ENCODE measurements at places on chromosomes 3 and 15.

GRCh38 chr3:96959474-96959873 lies 145.1 kb downstream of the EPHA6 start:
- no peak for DNase-seq

DNA sequence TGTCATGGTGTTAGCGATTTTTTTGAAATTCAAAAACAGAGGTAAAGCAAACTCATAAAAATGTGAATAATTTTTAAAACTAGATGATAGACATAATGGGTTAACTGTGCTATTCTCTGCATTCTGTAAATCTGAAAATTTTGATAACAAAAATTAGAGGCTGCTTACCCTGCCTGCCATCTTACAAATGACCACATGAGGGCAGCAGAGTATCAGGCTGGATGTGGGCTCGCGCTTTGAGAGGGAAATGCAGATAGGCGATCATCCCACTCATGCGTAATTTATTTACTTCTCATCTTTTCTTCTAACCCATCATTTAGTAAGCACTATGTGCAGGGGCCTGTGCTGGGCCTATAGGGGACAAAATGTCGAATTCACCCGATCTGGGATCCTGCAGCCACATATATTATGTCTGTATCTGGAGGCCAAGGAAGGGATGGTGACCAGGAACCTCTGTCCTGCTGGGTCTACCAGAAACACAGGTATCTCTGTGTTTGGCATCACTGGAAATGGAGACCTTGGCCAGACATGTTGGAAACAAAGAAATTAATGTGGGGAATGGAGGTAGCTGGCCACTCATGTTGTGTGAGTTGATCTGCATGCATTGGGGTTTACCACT lies 7.8 kb upstream of the RAD18 start:
- peak; percentile 89 for DNase-seq

GRCh38 chr15:94397337-94397736 lies 166.0 kb downstream of the MCTP2 start:
- DNase-seq, result no peak

DNA sequence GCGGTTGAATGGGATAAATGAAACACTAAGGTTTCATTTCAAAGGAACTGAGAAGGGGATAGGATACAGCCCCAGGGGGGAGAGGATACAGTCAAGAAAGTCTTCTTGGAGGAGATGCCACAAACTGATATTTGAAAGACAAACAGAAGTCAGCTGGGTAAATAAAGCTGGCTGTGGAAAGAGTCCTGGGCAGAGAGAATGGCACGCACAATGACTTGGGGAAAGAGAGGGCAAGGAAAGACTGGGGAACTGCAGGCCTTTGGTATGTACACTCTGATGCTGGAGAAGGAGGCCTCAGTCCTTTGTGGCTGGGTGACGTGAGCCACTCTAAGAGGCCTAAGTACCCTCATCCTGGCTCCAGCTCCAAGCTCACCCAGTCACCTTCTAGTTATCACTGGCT lies 45.2 kb upstream of the LMCD1 start:
- DNase-seq, result no peak

DNA sequence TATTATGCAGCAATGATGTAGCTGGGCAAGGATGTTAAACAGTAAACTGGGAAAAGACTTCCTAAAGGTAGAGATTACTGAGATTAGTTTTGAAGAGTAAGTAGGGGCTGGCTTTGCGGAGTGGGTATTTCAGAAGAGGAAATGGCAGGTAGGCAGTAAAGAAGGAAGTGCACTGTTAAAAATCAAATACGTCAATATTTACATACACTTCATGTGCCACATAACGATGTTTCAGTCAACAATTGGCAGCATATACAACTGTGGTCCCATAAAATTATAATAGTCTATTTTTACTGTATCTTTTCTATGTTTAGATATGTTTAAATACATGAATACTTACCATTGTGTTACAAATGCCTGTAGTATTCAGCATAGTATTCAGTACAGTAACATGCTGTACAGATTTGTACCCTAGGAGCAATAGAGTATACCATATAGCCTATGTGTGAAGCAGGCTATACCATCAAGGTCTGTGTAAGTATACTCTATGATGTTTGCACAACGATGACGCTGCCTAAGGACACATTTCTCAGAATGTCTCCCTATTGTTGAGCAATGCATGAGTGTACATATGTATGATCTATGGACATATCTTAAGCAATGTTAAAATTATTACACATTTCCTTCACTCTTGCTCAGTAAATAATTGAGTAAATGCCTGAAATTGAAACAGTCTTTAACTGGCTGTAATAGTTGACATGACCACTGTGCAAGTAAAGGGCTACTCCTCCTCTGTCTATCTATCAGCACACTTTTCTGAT lies 196.7 kb downstream of the ISL2 start:
- DNase-seq, result no peak

- DNase-seq, result peak; percentile 71
Observed at GRCh38 chr15:31263751-31264558, 62.7 kb upstream of the KLF13 start.

DNA sequence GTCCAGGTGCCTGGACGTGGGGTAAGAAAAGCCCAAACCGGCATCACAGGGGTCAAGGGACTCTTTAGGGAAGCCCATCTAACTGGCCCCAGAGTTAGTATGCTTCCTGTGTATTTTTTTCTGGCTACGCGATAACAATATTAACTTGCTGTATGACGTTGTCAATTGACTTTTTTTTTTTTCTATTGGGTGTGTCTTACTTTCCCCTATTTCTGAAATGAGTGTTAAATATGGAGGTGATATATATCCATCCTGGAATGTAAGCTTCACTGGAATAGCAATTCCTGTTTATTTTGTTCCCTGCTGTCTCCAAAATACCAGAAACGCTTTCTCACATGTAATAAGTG lies 598 bp upstream of the GMNC start:
- DNase-seq, result no peak

DNA sequence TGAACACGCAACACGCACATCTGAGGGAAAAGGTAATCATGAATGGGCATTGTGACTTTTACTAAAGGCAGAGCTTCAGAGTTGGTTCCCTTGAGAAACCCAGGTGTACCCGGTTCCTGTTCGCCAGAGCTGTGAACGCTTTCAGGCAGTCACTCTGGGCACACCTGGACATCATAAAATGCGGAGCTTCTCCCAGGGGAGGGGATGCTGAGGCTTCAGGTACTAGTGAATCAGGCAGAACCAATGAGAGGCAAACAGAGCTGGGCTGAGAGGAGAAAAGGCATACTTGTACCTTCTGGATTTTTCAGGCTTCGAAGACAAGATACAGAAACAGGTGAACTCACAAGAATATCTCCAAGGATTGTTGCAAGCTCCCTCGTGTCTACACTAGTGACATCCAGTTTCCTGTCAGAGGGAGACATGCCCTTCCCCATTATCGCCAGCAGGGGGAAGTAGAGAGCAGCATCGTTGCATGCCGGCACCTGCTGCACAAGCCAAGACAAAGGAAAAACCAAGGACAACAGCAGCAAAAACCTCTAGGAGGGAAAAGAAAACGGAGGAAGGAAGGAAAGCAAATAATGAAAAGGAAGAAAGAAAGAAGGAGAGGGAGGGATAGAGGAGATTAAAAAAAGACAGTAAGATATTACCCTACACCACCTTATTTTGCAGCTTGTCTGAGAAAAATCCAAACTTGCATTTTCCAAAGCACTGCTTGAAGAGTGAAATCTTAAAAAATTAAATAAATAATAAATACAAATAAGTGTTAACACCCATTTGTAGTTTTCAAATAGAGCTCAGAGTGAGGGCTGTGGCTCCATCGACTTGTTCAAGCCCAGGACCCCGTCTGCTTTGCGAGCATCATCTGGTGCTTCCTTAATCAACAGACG lies 2.0 kb downstream of the AHSG start:
- peak; percentile 90 for DNase-seq

DNA sequence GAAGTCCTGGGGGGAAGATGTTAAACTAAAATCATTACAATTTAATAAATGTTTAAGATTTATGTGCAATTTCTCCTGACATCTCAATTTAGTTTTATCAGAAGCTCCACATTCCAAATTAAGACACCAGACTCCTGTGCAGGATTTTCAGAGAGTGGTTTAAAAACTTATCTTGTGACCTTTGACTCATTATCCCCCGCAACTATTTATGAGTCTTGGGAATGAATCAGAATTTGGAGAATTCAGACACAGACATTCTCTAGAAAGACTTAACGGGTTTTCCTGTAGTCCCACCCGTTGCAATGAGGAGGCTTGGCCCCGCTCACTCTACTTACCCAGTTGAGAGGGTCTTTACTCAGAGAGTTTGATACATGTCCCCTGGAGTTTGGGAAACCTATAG lies 7.1 kb downstream of the OR5K2 start:
- no peak for DNase-seq

GRCh38 chr15:69600556-69601085 lies 148.0 kb downstream of the RPLP1 start:
- no peak for DNase-seq

DNA sequence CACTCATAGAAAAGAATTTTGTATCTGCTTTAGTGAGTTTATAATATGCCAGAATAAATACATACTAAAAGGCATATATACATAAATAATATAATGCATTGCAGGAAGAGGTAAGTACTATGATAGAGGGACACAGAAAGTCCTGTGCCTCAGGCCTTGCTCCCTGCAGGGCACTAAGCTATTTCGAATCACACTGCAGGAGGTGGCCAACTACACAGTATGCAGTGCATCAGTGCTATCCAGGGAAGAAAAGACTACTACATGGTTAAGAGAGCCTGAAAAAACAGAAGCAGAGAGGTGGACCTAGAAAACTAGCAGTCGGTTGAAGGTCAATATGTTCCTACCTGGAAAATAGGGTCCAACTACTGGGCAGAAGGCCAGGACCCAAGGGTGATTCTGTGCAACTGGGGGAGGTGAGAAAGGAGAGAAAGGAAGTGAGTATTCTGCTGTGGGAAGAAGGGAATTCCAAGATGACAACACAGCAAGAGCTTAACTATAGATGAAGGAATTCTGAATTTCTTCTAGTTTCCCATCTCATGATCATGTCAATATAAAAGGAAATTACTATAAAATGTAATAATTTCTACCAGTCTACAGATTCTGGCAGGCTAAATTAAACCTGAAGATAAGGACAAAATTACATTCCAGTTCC lies 218.0 kb downstream of the ZBTB20 start:
- no peak for DNase-seq

- peak; percentile 57 for DNase-seq
Observed at GRCh38 chr3:66504850-66505641, 4.2 kb upstream of the LRIG1 start.

DNA sequence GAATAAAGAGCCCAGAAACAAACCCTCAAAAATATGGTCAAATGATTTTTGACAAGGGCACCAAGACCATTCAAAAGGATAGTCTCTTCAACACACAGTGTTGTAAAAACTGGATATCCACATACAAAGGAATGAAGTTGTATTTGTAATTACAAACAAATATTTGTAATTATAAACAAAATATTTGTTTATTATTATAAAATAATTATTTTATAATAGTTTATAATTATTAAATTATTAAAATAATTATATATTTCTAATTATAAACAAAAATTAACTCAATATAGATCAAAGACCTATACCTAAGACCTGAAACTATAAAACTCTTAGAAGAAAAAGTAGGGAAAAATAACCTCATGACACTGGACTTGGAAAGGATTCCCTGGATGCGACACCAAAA lies 23.3 kb upstream of the ACAN start:
- no peak for DNase-seq

GRCh38 chr3:133700351-133700750 lies 38.6 kb upstream of the TOPBP1 start:
- no peak for DNase-seq

GRCh38 chr3:38311941-38312340 lies 29.8 kb downstream of the SLC22A14 start:
- no peak for DNase-seq

DNA sequence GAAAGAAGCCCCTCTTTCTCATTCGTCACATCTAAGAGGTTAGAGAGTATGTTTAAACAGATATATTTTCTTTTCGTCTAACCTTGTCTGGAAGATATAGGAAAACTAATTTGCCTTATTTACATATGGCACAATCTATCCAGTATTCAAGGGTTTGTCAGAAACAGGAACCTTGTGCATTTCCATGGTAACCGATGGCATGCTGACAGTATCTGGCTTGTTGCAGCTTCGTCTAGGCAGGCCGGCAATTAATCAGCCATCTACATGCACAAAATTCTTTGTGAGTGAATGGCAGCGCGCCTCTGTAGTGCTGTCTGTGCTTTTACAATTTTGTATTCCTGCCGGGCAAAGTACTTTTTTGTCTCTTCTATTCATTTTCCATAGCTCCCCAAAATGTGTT lies 294.0 kb upstream of the SOX2 start:
- peak; percentile 57 for DNase-seq

- peak; percentile 88 for DNase-seq
Observed at GRCh38 chr15:62782071-62782841, 260.3 kb upstream of the TPM1 start.

DNA sequence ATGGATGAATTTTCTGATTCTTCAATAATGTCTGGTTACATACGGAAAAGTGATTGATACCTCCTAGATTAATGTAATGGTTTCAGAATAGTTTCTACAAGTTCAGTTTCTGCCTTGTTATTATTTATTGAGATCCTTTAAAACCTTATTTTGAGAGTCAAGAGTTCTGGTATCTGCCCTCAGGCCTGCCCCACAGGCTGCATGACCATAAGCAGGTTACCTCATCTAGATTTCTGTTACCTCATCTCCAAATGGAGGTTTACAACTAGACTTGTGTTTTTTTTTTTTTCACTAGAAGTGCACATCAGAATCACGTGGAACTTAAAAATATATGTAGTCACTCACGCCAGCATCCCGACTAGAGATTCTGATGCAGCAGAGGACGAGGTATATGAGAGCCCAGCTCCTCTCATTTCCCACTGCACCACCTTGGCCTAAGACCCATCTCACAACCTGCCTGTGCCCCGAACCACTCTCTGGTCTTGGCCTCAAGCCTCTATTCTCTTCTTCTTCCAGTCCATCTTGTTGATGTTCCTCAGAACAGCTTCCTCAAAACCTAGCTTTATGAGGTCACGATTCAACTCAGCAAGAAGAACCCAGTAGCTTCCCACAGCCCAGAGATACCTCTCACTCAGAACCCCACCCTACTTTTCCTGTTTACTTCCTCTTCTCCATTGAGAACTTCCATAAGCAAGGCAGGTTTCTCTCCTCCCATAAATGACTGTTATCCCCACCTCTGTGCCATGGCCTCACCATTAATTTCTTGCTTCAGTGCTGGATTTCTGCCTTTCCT lies 353.4 kb downstream of the CHST2 start:
- DNase-seq, result no peak

DNA sequence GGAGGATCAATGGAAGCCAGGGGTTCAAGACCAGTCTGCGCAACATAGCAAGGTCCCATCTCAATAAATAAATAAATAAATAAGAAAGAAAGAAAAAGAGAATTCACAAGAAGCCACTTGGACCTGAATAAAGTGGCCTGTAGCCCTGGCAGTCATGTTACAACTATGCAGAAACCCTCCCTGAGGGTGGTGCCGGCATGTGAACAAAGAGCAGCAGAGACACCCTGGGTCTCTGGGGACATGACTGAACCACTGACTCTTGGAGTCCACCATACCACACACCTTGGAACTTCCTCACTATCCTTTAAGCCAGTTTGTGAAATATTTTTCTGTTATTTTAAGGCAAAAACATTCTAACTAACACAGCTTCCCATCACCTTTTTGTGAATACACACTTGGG lies 93.0 kb downstream of the MEIS2 start:
- no peak for DNase-seq

- DNase-seq, result no peak
Observed at GRCh38 chr3:193868590-193868989, 267.4 kb upstream of the HES1 start.

- DNase-seq, result no peak
Observed at GRCh38 chr15:40270246-40270995, 12.4 kb downstream of the ANKRD63 start.
